ENCODE measurements at places on chromosomes 13 and 19. TPM values are rescaled to one million over a fixed set of nuclear protein-coding genes. Genes with fewer than 3 reads are reported as not detected.

Gene GEMIN7
- total RNA-seq, result 28.7 TPM

Gene INSR
- total RNA-seq, result 176 TPM

Gene C5AR2
- 1.6 TPM for total RNA-seq

Gene MYO1F
- total RNA-seq, result 27.5 TPM

Gene ZNF20
- total RNA-seq, result 9.5 TPM

Gene SYCN
- total RNA-seq, result not detected

Gene ZNF649
- total RNA-seq, result 12.4 TPM

Gene ZSCAN22
- total RNA-seq, result 3.7 TPM

Gene PET100
- 12.6 TPM for total RNA-seq

Gene ZNF491
- 1.9 TPM for total RNA-seq

GRCh38 chr13:73598020-73598712 lies 536.0 kb downstream of the KLF12 start:
- DNase-seq, result no peak

- DNase-seq, result peak; percentile 34
These were observed 133.0 kb downstream of the URI1 start for GRCh38 chr19:30074741-30075715.

DNA sequence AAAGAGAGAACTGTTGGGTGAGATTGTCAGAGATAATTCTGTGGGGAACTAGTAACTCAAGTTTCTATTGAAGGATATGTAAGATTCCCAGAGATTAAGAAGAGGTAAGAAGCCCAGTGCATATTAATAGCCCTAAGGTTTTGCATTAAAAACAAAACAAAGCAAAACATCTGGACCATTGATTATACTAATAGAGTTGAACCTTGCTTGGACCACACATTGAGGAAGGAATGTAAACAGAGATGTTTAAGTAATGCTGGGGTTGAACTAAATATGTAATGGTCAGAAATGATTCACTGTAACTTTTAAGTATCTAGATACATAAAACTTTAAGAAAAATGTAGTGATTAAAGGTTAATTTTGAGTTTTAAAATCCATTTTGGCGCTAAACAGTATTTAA lies 1770.0 kb downstream of the PCDH9 start:
- no peak for DNase-seq

- no peak for DNase-seq
These were observed 36.8 kb downstream of the ATP7B start for GRCh38 chr13:51974482-51974881.

DNA sequence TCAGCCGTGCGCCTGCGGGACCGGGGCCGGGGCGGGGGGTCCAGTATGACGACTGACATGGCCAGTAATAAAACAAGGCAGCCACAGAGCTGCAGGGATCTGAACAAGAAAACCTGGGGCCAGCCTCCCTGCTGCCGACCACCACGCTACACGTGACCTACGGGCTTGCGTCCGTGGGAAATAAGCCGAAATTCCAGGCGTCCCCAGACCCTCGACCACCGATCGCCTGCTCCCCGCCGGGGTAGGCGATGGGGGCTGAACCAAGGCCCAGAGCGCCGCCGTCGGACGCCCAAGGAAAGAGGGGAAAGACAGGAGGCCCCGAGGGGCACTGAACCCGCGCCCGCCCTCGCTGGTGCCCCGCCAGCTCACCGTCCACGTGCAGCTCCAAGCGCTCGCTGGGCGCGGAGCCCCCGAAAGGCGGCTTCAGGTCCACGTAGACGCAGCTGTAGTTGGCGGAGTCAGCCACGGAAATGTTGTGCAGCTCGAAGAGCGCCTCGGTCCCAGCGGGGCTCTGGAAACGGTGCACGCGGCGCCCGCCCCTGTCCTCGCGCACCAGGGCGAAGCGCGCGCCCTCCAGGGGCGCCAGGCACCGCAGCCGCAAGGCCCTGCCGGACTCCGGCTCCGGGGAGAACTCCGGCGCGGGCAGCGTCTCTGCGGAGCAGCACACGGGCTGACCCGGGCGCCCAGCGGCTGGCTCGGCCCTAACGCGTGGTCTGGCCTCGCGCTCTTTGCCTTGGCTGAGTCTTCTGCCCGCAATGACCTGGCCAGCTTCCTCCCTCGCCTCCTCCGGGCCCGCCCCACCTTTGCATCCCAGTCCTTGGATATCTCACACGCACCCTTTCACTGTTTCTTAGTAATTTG lies 3.1 kb downstream of the A1BG start:
- no peak for DNase-seq

DNA sequence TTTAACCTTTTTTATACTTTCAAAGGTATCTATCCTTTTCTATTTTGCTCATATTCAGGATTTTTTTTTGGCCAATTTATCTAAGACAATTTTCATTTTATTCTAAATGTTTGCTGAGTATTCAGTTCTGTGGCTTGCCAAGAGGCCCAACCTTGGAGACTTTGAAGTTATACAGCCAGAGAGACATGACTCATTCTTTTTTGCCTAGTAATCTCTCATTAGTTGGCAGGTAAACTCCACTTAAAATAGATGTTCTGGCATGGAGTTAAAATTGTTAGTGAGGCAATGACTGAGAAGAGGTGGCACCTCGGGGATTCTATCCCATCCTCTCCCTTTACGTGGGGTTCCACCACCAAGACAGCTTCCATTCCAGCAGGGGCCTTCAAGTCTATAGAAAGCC lies 213.8 kb downstream of the KCTD12 start:
- no peak for DNase-seq

DNA sequence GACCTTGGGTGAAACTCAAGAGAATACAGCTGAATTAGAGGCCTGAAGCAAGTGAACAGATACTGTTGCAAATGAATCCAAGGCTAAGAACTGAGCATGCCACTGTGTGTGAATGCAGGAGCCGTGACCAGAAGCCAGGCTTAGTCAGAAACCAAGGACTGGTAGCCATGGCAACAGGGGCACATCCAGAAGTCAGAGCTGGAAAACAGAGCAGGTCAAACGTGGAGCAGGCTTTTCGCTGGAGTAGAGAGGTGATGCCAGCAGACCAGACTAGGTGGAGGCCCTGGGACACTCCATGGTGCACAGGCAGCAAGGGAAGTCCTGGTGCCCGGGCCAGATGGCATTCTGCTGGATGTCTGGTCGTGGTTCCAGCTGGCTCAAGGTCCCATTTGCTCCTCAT lies 564.1 kb downstream of the PCDH9 start:
- no peak for DNase-seq

DNA sequence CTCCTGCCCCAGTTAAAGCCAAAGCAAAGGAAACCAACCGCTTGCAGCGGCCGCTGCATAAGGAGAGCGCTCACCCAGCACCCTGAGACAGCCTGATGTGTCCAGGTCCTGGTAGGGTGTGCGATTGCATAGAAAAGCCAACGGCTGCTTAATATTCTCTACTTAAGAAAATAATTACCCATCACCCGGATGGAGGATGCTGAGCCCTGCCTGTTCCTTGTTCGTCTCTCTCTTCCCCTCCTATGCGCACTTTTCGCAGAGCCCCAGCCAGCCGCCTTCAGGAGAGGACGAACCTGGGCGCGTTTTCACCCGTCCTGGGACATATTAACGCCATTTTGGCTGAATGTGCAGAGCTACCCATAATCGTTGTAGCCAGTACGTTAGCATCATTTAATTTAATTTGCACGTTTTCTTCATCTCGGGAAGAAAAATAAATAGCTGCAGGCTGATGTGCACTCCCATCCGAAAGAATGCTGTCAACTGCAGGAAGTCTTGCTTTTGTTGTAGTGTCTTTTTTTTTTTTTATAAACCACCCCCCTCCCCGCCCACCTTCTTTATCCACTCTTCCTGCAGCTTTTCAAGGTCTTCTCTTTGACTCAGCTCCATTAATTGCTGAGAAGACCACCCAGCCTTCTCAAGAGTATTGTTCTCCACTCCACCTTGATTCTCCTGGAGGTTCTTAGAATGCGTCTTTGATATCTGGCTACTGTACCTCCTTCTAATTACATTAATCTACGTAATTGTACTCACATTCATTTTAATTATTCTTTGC lies 214.5 kb downstream of the TEX29 start:
- no peak for DNase-seq

GRCh38 chr13:38850868-38851626 lies 139.6 kb downstream of the STOML3 start:
- no peak for DNase-seq

DNA sequence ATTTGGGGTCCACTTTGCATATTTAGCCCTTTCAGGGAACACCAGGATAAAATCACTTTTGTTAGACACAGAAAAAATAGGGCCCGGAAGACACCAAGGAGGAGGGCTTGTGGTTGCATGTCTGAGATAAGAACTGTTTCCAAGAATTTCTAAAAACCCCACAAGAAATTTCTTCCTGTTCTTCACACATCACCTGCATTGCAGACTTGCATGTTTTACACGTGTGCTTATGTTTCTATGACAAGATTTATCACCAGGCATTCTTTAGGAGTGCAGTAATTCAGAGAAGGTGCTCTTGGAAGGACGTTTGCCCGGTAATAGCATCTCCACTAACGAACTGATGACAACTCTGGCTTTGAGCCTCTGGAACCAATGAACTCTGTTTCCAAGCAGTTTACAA lies 7.1 kb upstream of the ACTL9 start:
- DNase-seq, result no peak

GRCh38 chr19:16825312-16826052 lies 3.7 kb upstream of the SIN3B start:
- no peak for DNase-seq

DNA sequence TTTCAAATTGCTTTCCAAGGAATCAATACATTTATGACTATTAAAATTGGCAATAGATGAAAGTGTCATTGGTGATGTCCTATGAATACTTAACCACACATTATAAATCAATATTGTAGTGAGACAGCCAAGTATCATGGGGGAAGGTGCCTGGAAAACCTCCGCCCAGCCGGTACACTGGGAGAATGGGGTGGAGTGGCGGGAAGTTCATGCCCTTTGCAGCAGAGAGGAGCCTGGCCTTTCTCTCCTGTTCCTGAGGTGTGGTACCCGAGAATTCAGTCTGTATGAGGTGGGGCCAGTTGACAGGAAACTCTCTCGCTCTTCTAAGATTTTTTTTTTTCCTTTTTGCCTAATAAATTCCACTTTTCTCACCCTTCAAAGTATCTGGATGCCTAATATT lies 25.4 kb upstream of the ABCC4 start:
- no peak for DNase-seq

DNA sequence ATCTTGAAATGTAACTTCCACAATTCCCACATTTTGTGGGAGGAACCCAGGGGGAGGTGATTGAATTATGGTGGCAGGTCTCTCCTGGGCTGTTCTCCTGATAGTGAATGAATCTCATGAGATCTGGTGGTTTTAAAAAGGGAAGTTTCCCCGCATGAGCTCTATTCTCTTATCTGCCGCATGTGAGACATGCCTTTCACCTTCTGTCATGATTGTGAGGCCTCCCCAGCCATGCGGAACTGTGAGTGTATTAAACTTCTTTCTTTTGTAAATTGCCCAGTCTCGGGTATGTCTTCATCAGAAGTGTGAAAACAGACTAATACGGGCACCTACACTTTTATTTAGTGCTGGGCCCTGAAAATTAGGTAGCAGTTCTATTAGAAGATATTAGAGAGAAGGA lies 45.8 kb downstream of the TNFSF13B start:
- DNase-seq, result no peak

- DNase-seq, result no peak
These were observed 74.6 kb downstream of the GNG7 start for GRCh38 chr19:2627855-2628254.

DNA sequence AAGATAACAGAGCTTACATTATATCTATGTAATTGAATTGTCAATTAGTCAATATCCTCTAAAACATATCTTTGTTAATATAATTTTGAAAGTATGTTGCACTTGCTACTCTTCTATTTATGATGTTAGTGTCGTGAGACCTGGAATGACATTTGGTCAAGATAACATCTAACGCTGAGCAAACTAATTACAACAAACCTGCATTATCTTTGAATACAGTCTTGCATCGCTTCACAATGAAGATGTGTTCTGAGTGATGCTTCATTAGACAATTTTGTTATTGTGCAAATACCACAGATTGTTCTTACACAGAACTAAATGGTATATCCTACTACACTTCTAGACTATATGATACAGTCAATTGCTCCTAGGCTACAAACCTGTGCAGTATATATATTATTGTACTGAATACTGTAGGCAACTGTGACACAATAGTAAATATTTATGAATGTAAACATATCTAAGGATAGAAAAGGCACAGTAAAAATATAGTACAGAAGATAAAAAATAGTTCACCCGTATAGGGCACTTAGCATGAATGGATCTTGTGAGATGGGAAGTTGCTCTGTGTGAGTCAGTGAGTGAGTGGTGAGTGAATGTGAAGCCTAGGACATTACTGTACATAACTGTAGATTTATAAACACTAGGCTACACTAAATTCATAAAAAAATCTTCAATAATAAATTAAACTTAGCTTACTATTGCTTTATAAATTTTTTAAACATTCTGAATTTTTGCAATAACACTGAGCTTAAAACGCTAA lies 1773.8 kb downstream of the PCDH9 start:
- no peak for DNase-seq

DNA sequence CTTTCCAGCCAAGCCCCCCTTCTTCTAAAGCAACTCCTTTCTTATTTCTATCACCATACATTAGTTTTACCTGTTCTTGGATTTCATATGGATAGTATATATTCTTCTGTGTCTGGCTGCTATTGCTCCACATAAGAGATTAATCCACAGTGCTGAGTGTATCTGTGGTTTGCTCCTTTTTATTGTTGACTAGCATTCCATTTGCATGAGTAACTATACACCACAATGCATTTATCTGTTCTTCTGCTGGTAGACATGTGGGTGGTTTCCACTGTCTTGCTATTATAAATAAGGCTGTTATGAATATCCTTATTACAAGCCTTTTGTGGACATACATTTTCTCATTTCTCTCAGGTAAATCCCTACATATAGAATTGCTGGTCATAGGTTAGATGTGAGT lies 138.2 kb downstream of the SLC7A1 start:
- DNase-seq, result no peak

Data from Peyer's patch (tissue), 4 donors.